HuH-7.5 (cell line): ENCODE measurements at places on chromosomes 13 and 19.

- DNase-seq: no peak
Observed at GRCh38 chr13:95209109-95209508, 92.1 kb downstream of the ABCC4 start.

DNA sequence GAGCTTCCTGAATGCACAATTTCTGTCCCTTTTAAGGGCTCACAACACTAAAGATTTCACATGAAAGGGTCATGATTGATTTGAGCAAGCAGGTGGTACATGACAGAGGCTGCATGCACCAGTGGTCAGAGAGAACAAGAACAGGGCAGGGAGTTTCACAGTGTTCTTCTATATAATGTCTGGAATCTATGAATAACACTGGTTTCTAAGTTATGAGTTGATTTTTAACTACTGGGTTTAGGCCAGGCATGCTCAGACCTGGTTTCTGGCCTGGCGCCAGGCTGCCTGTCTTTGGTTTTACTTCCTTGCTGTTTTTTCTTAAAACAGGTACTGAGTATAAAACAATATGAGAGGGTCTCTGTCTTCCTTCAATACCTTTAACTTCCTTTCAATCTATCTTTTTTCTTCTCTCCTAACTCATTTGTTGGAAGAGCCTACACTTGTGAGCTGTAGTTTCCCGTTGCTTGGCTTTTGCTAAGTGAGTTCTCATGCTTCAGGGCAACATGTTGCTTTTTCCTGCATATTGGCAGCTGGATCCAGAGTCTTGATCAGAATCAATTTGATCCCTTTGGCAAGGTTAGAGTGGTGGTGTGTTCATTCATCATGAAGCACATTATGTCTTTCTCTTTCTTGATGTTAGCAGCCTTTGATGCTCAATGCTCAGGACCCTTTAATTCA lies 38.5 kb upstream of the FGF14 start:
- DNase-seq: no peak

- DNase-seq: no peak
Observed at GRCh38 chr19:5934774-5935472, 20.9 kb downstream of the CAPS start.

DNA sequence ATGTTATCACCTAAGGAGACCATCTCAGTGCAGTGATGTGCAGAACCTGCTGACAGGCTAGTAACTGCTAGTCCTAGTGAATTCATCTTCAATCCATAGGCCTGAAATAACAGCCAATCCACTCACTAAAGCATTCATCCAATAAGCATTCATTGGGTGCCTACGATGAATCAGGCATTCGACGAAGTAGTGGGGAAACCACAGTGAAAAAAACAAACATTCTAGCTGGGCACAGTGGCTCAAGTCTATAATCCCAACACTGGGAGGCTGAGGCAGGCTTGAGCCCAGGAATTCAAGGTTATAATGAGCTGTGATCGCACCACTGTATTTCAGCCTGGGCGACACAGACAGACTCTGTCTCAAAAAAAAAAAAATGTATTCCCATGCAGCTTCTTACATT lies 135.6 kb downstream of the RNF17 start:
- no peak for DNase-seq

GRCh38 chr13:66984241-66984640 lies 245.9 kb downstream of the PCDH9 start:
- no peak for DNase-seq

GRCh38 chr19:56403764-56404704 lies at the start of gene ZNF583:
TSS of gene ZNF583 (plus strand) at chr19:56404332. CDS start at chr19:56407115, 2,783 bp downstream.
- peak; percentile 95 for DNase-seq

- DNase-seq: no peak
Observed at GRCh38 chr19:41541990-41542584, 33.9 kb upstream of the CEACAM21 start.

GRCh38 chr19:6239401-6239844 lies 40.4 kb downstream of the MLLT1 start:
- no peak for DNase-seq

DNA sequence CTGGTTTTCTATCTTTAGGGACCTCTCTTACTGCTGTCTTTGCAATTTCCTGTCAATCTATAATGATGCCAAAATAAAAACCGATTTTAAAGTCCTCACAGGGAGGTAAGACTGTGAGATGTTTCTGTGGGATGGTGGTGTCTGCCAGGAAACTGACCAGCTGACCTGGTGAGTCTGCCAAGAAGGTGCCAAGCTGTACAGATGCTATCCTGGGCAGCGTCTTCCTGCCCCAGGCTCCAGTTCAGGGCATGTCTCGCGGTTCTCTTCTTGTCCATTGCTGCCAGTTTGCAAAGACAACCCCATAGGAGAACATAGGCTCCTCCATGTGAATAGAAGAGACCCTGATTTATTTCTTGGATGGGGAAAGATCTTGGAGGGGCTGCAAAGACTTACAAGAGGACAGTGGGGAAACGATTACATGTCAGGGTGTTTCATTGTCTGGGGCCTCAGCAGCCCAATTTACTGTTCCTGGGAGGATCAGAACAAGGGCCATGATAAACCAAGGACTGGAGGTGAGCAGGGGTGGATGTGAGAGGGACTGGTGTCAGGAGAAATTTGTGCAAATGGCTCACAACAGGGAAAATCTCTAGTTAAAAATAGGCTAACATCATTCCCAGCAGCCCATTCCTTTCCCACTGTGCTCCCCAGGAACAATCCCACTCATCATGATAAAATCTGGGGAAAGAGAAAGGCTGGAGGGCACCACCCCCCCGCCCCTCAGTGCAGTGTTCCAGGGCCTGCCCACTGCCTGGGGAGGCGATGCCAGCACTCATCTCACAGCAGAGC lies 42.7 kb upstream of the VSTM2B start:
- DNase-seq: no peak

DNA sequence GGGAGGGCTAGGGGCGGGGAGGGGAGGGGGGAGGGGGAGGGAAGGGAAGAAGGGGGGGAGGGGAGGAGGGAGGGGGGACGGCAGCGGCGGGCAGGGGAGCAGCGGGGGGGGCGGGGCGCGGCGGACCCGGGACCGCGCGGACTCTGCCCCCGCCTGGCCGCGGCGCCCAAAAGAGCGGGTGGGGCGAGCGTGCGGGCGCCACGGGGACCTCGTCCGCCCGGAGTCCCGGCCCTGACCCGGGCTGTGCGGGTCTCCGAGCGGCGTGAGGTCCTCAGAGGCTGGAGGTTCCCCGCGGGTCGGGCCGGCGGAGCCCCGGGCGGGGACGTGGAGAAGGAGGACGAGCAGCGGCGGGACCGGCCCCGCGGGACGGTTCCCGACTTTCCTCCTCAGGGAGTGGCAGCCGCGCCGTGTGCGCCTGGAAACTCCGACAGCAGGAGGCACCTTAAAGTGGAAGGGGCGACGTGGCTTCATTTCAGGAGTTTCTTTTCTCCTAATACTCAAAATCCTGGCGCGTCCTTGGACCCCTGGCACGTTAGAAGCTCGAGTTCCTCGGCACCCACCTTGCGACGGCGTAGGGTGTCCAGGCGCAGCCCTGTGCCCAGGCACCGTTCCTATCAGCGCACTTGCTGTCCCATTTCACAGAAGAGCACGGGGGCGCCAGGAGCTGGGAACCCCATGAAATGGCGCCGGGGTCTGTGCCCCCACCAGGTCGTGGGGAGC lies 518 bp upstream of the PLPP2 start:
- DNase-seq: no peak

- no peak for DNase-seq
Observed at GRCh38 chr13:30864433-30865122, 41.5 kb upstream of the MEDAG start.

GRCh38 chr19:39546599-39546998 lies 6.6 kb upstream of the EID2 start:
- DNase-seq: no peak

DNA sequence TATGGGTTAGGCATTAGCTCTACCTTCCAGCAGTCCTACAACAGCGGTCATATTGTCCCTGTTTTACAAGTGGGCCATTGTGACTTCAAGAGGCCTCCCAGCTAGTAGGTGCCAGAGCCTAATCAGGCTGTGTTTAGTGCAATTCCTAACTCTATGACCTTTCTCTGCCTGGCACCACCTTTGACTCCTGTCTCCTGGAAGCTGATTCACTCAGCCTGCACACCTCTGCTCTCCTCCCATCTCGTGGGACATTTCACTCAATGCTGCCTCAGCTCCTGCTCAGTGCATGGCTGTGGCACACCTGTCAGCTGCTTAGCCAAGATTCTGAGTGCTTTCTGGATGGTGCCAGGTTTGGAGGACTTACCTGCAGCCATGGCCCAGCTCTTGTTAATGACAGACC lies 9.5 kb upstream of the GJB6 start:
- no peak for DNase-seq

- DNase-seq: no peak
Observed at GRCh38 chr13:58051807-58052375, 420.3 kb downstream of the PCDH17 start.

GRCh38 chr13:47991859-47992258 lies 9.2 kb downstream of the SUCLA2 start:
- no peak for DNase-seq

- no peak for DNase-seq
Observed at GRCh38 chr13:51793570-51794271, 10.2 kb downstream of the DHRS12 start.

- DNase-seq: no peak
Observed at GRCh38 chr19:48196321-48196763, 25.9 kb downstream of the ZSWIM9 start.

GRCh38 chr13:22828081-22828480 lies 352.7 kb upstream of the SGCG start:
- DNase-seq: no peak

DNA sequence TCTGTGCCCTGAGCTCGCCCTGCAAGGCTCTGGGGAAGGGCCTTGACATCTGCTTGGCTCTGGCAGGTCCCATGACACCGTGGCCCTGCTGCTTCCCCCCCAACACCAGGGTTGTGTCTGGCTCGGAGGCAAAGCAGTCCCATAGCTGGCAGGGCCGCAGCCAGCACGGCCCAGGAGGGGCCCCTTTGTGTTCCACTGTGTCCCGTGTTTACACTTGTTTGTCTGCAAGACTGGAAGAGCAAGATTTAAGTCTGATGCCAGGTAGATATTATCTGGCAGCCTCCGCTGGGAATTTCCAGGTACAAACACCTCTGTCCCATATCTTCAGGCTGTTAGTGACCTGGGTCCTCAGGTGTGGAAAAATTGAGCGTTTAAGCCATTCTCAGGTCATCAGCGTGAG lies 44.3 kb downstream of the MCF2L start:
- no peak for DNase-seq

DNA sequence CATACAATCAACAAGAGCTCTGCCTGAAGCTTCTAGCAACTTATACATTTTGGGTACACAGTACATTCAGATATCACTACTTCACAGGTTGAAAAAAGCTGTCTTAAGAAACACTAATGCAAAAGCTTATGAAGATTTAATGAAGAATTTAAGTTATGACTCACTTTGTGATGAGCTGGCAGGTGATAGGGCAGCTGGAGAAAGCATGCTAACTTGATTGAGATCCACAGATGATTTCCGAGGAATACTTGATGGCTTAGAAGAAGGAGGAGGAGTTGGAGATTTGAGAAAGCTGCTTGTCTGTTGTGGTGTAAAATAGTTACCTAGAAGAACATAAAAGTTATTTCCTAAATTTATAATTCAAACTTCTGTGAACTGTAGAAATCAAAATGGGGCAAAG lies 23.3 kb downstream of the EXOSC8 start:
- no peak for DNase-seq

DNA sequence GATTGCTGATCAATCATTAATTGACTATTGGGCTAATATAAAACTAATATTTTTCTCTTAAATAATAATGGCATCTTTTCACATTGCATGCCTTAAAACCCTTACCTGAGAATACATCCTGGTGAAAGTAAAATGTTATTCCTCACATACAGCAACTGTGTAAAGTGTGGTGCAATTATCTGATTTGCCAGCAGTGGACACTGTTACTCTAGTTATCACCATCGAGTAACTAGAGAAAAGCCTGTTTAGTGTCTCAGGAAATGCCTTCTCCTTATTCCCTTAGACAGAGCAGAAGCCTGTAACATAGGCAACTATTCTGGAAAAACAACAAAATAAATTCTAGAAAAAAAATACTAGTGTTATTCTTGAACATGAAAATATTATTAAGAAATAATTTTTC lies 459.8 kb downstream of the FGF14 start:
- no peak for DNase-seq
